Hematopoietic multipotent progenitor cell treated with erythropoietin and hydrocortisone succinate and interleukin-3 and kit ligand, for 4 days (in vitro differentiated cells): ENCODE measurements at places on chromosomes 4 and X.

- peak; percentile 22 for DNase-seq
These were observed 27.3 kb downstream of the CSN3 start for GRCh38 chr4:70269674-70270073.

DNA sequence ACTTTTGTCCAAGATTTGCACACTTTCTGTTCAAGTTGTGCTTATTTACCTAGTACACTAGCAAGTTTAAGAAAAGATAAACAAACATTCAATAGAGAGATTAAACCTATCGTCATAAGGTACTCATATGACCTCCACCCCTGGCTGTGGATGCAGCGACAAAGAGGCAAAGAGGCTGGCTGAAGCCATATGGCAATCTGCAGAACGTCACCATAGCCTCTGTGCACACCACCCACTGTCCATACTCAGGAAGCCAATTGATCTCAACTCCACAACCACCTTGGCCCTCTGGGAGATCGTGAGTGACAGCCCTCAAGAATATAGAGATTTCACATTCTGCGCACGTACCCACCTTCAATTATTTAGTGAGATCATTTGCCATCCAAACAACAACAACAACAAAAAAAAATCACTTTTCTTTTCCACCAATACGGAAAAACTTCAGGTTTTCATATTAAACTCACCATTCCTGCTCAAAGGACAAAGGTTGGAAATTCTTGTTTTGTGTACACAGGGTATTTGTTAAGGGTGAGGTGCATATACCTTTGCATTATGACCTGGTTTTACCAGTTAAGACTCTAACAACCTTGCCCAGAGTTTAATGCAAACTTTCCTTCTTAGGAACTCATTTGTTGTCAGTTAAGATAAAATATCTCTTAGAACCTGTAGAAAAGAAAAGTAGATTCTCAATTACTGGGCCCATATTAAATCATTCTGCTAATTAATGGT, 243.0 kb upstream of the FSTL5 start:
- no peak for DNase-seq

- DNase-seq, result peak; percentile 92
These were observed 5.6 kb upstream of the ADD1 start for GRCh38 chr4:2837904-2838496.

GRCh38 chr4:88964450-88964849, 92.5 kb downstream of the FAM13A start:
- no peak for DNase-seq

- peak; percentile 37 for DNase-seq
These were observed 76.7 kb downstream of the TAB3 start for GRCh38 chrX:30812326-30812725.

DNA sequence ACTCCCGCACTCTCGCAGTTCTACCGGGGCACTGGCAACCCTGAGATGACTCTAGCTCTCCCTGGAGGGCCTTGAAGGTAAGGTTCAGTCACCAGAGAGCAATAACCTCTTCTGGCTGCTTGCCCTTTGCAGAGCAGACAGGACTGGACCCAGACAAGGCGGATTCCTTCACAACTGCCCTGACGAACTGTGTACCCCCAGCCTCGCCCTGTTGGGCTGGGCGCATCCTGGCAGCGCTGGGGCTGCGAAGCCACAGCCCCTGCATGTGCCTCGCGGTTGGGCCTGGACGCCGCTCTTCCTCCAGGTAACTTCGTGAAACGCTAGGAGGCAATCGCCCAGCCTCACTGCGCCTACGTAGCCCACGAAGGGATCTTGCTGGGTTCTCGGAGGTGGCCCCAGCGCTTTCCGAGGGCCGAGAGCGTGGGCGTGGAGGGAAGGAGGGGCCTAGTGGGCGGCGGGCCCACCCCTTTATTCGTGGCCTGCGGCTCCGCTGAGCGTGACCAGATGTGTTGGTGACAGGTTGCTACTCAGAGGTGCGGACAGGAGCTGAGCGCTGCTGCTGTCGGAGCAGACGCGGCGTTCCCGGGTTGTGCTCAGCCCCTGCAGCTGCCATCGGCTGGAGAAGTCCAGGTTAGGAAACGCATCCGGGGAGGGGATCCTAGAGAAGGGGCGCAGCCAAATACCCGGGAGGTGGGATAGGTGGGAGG, 1.9 kb upstream of the MAMLD1 start:
- DNase-seq, result peak; percentile 64

GRCh38 chr4:154208424-154208823, 283.2 kb downstream of the DCHS2 start:
- DNase-seq, result no peak

- DNase-seq, result no peak
These were observed 256.1 kb downstream of the THOC2 start for GRCh38 chrX:123476611-123477219.

GRCh38 chrX:16552546-16552945, 97.4 kb upstream of the S100G start:
- DNase-seq, result no peak

DNA sequence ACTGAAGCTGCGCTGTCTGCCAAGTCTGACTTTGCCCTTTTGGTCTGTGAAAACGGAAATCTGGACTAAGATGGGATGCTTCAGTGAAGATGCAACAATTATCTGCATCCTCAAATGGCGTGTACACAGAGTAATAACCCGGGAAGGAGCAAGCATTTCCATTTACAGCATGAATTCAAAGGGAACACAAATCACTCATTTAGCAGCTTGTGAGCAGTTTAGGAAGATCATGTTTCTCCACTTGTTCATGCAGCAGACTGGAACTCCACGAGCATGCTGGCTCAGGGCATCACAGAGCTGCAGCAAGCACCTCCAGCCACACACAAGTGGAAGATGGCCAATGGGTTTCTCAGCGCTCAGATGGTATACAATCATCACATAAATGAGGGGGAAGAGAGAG, 175.5 kb downstream of the NLGN4X start:
- DNase-seq, result no peak

GRCh38 chrX:47179221-47179927, 14.3 kb upstream of the UBA1 start:
- DNase-seq, result no peak

GRCh38 chrX:130097507-130098209, 12.6 kb downstream of the ELF4 start:
- DNase-seq, result peak; percentile 83

DNA sequence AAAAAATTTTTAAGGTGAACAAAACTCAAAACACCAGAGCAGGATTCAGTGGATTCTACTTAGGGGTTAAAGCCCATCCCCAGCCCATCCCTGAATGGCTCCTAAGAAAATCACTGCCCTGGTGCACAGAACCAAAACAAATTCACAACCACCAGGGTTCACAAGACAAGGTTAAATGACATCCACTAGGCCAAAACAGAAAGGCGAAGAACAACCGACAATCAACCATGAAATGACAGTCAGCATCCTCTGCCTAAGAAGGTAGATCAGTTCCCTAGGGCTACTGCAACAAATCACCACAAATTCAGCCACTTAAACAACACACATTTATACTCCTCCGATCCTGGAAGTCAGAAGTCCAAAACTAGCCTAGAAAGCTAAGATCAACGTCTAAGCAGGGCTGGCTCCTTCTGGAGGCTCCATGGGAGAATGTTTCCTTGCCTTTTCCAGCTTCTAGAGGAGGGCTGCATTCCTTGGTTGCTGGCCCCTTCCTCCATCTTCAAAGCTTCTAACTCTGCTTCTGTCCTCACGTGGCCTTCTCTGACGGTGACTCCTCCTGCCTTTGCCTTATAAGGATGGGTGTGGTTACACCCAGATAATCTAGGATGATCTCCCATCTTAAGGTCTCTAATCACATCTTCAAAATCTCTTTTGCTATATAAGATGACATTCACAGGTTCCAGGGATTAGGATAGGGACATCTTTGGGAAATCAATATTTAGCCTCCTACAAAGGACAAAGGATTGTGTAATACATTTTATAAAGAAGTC, 1.8 kb downstream of the CCNQ start:
- DNase-seq, result peak; percentile 24

- peak; percentile 13 for DNase-seq
These were observed 186.5 kb downstream of the MSL3 start for GRCh38 chrX:11944501-11944900.

- DNase-seq, result no peak
These were observed 36.3 kb downstream of the PRDM5 start for GRCh38 chr4:120886191-120886590.

GRCh38 chr4:89712141-89712540, 124.8 kb downstream of the SNCA start:
- DNase-seq, result no peak

DNA sequence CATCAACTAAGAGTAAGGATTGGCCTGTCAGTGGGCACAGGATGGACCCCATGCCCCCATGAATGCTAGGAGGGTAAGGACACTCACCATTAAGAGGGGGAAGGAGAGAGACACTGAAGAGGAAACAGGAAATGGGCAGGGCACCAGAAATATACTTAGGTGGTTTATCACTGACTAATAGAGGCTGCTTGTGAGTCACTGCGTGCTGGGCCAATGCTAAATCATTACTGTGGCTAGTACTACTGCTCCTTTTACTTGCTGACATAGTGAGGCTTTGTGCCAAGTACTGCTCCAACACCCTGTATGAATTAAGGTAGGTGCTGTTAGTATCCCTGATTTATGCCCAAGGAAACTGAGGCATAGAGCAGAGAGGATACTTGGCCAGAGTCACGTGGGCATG, 130.4 kb upstream of the FRMPD4 start:
- DNase-seq, result no peak

GRCh38 chr4:36399762-36400353, 118.4 kb downstream of the DTHD1 start:
- peak; percentile 60 for DNase-seq

GRCh38 chr4:24473309-24473721, 111.0 kb downstream of the DHX15 start:
- DNase-seq, result peak; percentile 67

- no peak for DNase-seq
These were observed 78.2 kb upstream of the TET2 start for GRCh38 chr4:105068516-105068915.

DNA sequence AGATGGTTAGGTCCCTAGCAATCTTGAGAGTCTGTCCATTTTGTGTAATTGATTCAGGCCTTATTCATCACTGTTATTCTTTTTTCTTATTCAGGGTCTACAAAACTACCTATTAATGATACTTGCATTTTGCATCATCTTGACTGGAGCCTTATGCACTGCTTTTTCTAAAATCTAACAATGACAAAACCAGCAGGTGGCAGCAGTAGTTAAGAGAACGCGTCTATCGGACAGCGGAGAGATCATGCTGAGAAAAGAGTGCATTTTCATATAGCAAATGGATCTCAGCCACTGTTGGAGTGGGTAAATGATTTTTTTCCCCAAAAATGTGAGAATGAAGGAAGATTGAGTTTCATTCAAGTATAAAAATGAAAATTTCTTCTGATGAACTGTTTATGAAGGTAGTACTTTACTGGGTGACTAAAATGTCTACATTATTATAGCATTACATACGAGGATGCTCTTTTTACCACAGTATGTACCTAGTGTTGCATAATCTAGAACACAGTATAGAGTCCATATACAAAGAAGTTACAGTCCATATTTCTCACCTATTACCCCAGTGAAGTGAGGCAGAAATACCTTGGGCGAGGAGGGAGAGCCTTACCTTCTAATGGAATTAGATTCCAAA, 43.2 kb downstream of the TMEM144 start:
- peak; percentile 88 for DNase-seq

DNA sequence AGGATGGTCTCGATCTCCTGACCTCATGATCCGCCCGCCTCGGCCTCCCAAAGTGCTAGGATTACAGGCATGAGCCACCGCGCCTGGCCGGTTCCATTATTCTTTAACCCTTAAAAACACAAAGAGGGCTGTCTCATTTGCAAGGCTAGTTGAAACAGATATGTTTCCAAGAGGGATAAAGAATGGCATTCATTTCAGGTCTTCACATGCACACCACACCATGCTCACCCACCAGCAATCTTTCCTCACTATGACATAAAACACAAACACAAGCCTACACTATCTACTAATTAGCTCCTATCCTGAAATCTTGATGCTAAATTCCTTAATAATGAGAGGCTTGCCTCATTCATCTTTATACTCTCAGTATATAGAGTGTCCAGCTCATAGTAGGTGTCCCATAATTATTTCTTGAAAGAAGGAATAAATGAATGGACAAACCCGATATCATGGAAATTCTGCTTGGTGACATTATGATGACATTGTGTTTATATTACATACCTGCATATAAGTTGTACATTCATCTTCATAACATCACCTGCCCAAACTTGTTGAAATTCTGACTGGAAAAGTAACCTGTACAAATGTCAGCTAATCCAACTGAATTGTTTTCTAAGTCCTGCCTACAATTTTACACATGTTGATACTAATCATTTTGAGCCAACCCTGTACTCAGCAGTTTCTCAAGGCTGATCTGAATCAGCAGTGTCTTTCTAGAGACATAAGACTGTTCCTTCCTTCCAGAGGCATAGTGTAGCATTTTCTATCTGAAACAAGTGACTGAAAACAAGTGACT, 408.5 kb downstream of the KLHL13 start:
- DNase-seq, result no peak

- DNase-seq, result no peak
These were observed 102.8 kb downstream of the C4orf51 start for GRCh38 chr4:145782756-145783155.

DNA sequence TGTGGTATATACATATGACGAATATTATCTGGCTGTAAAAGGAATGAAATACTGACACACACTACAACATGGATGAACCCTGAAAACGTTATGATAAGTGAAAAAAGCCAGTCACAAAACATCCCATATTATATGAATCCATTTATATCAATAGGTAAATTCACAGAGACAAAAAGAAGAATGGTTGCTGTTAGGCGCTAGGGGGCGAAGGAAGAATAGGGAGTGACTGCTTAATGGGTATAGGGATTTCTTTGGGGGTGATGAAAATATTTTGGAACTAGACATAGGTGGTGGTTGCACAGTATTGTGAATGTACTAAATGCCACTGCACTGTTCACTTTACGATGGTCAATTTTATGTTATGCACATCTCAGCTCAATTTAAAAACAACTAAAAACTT, 96.4 kb upstream of the EGFL6 start:
- no peak for DNase-seq

DNA sequence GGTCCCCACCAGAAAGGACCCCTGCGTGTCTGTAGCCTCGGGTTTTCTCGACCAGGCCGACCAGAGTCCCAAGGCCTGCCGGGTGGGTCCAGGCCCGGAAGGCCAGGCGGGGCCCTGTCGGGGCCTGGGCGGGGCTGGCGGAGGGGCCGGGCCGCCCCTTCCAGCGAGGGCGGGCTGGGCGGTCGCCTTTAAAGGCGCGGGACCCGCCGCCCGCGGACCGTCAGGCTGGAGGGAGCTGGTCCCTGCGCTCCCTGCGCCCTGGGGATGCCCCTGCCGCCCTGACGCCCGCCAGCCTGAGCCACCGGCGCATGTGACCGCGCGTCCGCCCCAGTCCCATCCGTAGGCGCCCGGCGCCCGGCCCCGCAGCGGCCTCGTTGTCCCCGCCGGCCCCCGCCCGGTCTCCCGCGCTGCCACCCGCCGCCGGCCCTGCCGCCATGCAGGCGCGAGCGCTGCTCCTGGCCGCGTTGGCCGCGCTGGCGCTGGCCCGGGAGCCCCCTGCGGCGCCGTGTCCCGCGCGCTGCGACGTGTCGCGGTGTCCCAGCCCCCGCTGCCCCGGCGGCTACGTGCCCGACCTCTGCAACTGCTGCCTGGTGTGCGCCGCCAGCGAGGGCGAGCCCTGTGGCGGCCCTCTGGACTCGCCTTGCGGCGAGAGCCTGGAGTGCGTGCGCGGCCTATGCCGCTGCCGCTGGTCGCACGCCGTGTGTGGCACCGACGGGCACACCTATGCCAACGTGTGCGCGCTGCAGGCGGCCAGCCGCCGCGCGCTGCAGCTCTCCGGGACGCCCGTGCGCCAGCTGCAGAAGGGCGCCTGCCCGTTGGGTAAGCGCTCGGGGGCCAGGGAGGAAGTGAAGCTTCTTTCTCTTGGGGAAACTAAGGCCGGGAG, at the start of gene HTRA3:
HTRA3 (plus strand) TSS at position 220 of the 883 bp plus-strand sequence; CDS start at position 435, 215 bp downstream.
- DNase-seq, result peak; percentile 77
